ENCODE measurements at places on chromosomes 2 and 18.

DNA sequence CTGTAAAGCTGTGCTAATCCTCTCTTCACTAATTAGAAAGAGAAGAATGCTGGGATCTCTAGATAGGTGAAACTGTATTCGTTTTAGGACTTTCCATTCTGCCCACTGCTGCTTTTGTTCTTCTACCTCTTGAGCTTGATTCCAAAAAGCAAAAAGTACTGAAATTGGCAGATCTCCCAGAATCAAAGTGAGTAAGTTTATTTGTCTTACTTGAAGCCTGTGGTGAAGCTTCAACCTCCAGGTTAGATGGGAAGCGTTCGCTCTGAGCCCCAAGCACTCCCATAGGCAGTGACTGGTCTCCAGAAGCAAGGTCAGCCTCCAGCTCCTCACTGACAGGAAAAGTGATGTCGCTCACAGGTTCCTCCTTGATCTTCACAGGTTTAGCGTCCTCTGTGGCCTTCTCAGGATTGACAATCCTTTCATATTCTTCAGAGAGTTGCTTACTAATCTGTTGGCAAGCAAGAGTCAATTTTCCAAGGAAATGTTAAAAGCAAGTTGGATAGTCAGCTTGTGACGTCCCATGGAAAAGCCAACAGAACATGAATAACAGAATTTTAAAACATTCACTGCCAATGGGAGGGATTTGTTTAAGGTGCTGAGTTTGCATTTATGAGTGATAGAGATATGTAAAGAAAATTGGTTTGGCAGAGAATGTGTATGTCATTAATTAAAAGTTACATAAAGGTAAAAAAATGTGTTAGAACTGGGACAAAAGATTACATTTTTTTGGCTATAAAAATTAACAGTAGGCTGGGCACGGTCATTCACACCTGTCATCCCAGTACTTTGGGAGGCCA, 8.1 kb downstream of the SUPT7L start:
- DNase-seq: no peak

GRCh38 chr2:219713110-219713509, 85.7 kb downstream of the SLC4A3 start:
- no peak for DNase-seq

- no peak for DNase-seq
These were observed 762 bp upstream of the GAD1 start for GRCh38 chr2:170815746-170816503.

GRCh38 chr2:40129725-40130124, 322.2 kb downstream of the SLC8A1 start:
- DNase-seq: no peak

GRCh38 chr2:75709297-75709696, 1.4 kb downstream of the GCFC2 start:
- no peak for DNase-seq

DNA sequence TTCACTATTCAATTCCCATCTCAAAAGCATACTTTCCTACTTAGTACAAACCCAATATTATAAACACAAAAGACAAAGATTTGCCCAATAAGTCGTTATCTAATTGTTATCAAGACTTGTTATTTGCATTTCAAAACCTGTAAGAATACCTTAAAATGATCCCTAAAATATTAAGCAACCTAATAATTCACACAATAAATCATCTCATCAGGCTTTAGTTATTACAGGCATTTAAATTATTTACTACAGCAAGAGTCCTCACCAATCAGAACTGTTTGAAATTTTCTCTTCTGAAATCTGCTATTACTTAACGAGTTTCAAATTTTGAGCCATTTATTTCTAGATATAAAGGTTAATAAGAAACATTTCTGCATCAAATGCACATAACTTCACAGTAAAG, 1.6 kb downstream of the CCDC88A start:
- DNase-seq: no peak

GRCh38 chr18:13376841-13377351, 158.3 kb downstream of the LDLRAD4 start:
- DNase-seq: no peak

DNA sequence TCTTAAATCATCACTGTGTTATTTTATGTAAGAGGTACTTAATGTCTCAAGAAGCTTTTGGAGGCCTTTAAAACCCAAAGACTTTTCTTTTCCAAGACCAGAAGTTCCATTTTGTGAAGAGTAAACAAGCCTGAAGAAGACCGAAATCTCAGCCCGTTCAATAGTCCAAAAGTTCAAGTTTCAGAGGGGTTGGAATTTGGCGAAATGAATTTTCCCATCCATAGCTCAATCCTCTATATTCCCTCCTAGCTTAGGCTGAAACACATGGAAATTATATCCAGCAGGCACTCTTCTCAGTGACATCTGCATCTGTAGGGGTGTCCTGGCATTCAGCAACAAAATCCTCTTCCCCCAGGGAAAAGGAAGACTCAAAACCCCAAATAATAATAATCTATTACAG, 344.6 kb downstream of the ARHGAP15 start:
- no peak for DNase-seq

DNA sequence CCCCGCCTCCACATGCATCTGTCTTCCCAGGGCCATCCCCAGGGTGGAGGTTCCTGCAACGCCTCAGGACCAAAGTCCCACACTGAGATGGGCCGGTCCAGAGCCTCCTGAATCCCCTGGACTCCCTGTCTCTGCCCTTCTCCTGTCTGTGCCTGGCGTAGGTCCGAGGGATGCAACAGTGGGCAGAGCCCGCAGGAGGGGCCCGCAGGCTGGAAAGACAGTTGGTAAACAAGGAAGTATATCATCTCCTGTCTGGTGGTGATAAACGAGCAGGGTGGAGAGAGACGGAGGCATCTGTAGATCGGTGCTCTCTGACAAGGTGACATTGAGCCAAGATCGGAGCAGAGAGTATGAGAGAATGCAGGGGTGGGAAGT, 72.6 kb upstream of the RAB6C start:
- DNase-seq: no peak

GRCh38 chr18:23618862-23619387, 32.6 kb upstream of the NPC1 start:
- no peak for DNase-seq

DNA sequence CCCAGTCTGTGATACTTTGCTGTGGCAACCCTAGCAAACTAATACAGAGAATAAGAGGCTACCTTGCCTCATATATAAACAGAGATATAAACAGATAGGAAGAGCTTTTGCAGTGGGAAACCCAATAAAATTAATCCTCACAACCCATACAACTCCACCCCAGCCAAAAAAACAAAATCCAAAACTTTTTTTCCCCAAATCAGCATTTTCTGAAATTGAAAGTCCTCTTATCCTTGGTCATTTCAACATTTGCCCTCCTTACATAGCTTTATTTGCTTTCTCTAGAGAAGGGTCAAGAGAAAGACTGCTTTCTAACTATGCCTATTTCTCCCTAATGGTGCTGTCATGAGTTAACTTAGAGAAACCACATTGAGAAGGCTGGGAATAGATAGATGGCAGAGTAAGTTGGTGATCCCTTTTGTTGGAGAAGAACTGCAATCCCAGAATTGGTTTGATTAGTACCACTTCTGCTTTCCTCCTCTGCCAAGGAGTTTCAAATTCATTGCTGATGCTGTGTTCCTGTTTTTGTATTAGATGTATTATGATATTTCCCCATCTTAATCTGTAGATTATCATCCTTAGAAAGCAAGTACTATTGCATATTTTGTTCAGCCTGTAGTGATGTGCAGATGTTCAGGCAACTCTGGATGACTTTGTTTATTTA, 76.5 kb upstream of the B3GNT2 start:
- no peak for DNase-seq

DNA sequence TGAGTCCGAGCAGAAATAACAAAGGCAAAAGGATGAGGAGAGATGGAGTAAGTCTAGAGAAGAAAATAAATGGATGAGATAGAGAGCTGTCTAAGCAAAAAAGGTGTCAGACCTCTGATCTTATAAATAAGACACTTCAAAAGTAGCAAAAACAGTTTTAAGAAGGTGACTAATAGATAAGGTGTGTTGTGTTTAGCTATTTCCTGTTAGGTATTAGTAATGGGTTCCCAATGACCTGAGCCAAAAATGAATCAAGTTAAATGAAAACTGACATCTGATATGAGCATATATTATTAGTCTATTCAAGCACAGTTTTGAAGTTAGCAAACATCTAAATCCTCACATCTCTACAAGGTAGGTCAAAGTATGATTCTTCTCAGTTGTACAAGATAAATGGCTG, 10.6 kb downstream of the SUPT7L start:
- DNase-seq: no peak

DNA sequence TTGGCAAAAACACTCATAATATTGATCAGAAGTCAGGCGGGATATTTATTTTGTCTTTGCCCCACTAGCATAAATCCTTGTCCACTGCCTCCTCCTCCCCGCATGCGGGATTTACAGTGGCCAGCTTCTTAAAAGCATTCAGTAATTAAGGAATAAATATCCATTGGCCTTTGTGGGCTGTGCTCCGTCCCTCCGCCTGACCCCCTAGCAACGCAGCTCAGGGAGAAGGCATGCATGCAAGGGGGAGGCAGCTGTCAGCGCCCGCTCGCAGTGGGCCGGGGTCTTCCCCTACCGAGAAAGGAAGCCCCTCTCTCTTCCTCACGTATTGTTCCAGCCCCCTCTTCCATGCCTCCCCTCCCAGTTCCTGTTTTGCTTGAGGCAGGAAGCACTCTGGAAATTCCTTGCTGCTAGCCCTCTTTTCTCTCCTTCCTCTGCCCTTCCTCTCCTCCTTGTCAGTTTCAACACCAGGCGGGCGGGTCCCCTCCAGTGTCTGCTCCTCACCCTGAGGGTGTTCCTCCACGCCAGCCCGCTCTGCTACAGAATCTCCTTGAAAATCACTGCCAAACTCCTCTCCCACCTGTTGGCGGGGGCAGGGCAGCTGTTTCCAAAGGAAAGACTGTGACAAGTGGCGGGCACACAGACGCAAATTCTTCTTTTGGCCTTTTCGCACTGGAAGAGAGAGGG, 60.1 kb downstream of the GBX2 start:
- no peak for DNase-seq

- no peak for DNase-seq
These were observed 21.3 kb upstream of the TCF7L1 start for GRCh38 chr2:85111819-85112281.

DNA sequence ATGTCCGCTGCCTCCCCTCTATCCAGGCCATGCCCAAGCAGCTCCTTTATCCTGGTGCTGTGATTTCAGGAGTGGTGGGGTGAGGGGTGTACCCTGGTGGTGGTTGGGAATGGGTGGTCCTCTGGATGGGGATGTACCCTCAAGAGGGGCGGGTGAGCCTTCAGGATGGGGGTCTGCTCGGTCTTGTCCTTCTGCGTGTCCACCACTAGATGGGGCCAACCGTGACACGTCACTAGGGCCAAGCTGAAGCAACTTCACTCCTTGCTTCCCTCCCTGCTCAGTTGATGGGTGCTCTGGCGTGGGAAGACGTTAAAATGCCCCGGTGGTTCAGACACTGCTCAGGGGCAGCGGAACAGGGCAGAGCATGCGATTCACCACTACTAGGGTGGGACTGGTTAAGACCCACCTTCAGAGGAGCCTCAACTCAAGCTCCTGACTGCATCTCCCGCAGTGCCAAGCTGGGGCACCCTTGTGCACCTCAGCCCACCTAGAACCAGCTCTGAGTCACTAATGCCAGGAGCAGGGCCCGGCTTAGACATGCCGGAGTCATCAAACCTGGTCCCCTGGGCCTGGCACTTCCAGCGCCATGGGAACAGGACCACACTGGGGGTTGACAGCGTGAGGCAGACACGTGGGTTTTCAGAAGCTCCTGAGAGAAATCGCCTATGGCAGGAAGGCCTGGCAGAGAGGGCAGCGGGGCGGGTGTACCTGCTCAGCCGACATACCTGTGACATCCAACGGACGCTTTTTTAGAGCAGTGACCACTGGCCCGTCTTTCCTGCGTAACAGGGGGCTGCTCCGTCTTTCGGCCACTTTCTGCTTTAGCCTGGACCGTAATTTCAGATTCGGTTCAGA, 256.7 kb downstream of the HDAC4 start:
- no peak for DNase-seq

DNA sequence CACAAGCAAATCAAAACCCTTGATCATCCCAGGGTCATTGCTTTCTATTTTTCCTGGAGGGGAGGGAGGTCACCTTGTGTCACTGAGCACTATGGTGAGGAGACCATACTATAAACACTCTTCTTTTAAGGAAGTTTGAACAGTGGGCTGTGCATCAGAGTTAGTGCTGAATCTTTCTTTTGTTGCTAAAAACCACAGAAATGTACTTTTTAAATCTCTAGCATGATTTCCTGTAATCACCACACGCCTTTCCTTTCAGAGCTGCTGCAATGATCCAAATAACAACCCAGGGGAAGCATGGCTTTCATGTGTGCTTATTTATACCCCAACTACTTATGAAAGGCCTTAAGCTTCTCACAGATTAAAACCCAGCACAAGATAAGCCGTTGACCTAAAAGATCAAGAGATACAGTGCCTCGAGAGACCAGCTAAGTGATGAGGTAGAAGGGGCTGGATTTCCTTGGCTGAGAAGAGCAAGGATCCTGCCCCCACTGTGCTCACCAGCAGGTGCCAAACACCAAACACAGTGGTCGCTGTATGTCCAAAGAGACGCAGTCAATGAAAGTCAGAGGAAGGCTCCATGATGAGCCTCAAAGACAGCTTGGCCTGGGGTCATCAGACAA, 34.7 kb downstream of the TRABD2A start:
- DNase-seq: no peak

DNA sequence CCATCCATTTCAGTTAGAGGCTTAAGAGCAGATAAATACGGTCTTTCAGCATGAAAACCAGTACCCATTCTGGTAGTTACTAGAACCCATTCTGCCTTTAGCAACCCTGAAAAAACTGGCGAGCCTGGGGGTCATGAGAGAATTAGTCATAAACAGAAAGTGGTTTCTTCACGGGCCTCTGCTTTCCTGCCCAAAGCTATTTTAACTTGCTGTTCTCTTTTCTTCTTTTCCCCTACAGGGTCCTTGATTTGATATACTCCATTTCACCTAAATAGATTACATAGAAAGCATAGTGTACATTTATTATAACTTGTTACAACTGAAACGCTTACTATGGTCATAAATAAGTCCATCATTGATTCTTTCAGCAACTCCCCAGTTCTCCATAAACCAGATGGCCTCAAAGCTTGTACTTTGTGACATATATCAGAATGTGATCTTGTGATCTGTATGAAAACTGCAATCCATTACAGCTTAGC, 48.3 kb downstream of the WDFY1 start:
- DNase-seq: no peak

GRCh38 chr18:76991021-76991688, 141.4 kb downstream of the MBP start:
- no peak for DNase-seq

DNA sequence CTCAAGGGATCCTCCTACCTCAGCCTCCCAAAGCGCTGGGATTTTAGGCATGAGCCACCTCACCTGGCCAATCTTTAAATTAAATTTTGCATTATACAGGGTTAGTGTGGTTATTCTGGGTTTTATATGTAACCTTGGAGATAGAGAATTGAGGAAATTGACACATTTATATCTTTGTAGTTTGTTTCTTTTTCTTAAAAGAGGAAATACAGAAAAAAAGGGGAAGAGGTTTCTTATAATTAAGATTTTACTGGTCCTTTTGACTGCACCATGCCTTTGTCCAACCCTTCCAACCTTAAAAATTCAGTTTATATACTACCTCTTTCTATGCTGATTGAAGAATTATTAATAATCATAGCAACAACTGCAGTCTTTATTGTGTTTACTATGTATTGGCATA, 210.1 kb upstream of the STON1 start:
- no peak for DNase-seq
